ENCODE measurements at places on chromosomes 1 and 21. TPM values are rescaled to one million over a fixed set of nuclear protein-coding genes. Genes with fewer than 3 reads are reported as not detected.

Gene MMP23B
- 130 TPM for total RNA-seq

Gene AGL
- 19.4 TPM for total RNA-seq

DNA sequence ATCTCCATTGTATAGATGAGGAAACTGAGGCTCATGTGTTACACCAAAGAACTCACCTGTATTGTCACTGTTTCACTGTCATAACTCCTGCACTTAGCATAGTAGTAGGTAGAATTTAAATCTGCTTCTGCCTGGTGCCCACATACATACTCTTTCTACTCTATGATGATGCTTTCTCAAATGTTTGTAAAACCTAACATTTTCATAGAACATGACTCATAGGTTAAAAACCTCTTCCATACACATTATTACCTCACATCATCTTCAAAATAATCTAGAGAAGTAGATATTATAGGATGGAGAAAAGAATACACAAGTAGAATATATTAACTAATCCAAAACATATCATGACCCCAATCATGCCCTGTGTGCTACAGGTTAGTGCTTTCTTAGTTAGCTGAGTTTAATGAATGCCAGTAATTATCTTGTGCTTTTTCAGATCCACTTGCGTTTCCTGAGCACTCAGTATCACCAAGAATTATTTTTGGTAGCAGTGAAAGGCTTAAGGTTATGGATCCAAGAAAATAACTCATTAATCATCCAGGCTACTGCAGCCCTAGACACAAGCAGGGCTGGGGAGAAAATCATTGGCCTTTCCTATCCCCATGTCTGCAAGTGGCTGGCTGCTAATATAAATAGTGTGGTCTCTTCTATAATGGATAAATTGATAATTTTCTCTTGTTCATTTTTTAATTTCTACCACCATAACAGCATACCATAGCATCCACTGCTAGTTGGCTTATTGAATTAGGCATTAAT is 156.9 kb downstream of the LRRC40 start:
- H3K36me3 ChIP-seq: no peaks in the 10 kb centered on the region
- DNase-seq: no peak
- H3K27me3 ChIP-seq: no peaks in the 10 kb centered on the region
- no peak overlapping the region for H3K27ac ChIP-seq
- no peak overlapping the region for H3K4me3 ChIP-seq
- no peaks in the 10 kb centered on the region for H3K4me1 ChIP-seq

Gene OSCP1
- 2.3 TPM for total RNA-seq

Gene HRNR
- total RNA-seq: not detected

DNA sequence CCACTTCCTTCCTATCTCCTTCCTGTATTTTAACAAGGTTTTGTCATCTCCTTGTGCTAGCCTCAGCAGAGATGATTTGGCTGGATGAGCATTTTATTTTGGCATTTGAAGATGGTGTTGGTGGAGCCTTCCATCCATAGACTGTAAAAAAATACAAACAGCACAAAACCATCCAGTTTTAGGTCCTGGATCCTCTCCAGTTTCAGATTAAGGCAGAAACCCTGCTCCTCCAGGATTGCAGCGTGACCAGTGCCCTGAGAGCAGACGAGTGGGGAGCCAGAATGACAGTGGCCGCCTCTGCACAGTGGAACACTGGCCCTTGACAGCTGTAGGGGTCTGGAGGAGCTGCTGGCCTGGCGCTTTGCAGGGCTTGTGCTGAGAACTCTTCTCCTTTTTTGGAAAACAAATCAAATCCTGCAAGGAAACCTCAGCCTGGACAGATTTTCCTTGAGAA is 72.2 kb upstream of the GADD45A start:
- H3K27me3 ChIP-seq: no peaks in the 10 kb centered on the region
- H3K4me3 ChIP-seq: no peak overlapping the region
- H3K27ac ChIP-seq: no peak overlapping the region
- no peaks in the 10 kb centered on the region for H3K36me3 ChIP-seq

- no peak overlapping the region for H3K27ac ChIP-seq
- H3K36me3 ChIP-seq: no peaks in the 10 kb centered on the region
- no peak overlapping the region for H3K4me3 ChIP-seq
- H3K27me3 ChIP-seq: no peaks in the 10 kb centered on the region
- no peaks in the 10 kb centered on the region for H3K4me1 ChIP-seq
Measured at GRCh38 chr1:213135572-213135971, 84.5 kb downstream of the RPS6KC1 start.

DNA sequence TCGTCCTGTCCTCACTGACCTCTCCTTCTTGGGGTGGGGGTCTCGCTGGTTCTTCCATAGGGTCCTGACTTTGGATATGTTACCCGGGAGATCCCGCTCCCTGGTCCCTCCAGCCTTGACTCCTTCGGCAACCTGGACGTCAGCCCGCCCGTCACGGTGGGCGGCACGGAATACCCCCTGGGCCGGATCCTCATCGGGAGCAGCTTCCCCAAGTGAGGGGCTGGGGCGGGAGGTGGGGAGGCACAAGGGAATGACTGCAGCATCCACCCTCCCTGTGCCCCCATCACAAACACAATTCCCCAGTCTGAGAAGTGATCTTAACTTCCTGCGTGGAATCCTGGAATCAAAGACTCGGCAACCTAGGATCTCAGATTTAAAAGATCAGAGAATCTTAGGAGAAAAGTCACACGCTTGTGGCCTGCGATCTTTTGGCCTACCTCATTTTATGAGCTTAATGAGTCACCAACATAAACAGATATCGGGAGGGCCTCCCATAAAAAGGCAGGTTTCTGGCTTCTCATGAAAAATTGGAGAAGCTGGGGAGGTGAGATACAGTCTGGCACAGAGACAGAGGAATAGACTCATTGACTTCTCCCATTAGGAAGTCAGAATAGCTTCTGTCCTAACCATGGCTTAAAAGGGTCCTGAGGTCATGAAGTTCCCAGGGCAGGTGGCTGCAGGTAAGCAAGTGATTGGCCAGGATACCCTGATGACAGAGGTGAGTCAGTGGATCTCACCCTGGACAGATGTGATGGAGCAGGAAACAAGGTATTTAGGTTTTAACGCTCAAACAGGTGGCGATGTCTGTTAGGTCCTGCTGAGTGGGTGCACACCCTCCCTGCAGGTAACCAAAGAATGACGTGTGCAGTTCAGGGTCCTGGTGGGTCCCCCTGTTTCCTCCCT is 15.9 kb upstream of the PADI3 start:
- DNase-seq: no peak
- no peaks in the 10 kb centered on the region for H3K36me3 ChIP-seq
- no peak overlapping the region for H3K4me3 ChIP-seq
- no peak overlapping the region for H3K27ac ChIP-seq

Gene CLCN6
- 21.4 TPM for total RNA-seq

- H3K27ac ChIP-seq: no peak overlapping the region
- no peaks in the 10 kb centered on the region for H3K27me3 ChIP-seq
- H3K4me3 ChIP-seq: no peak overlapping the region
- no peaks in the 10 kb centered on the region for H3K4me1 ChIP-seq
- no peak for DNase-seq
- H3K36me3 ChIP-seq: no peaks in the 10 kb centered on the region
Measured at GRCh38 chr1:17711941-17712340, 43.2 kb upstream of the ACTL8 start.

GRCh38 chr1:209809611-209810010 is 3.7 kb upstream of the IRF6 start:
- H3K27ac ChIP-seq: no peak overlapping the region
- no peaks in the 10 kb centered on the region for H3K36me3 ChIP-seq
- no peak for DNase-seq
- H3K27me3 ChIP-seq: no peaks in the 10 kb centered on the region

Measured in natural killer cell (primary cell).